CD4-positive, alpha-beta T cell treated with Interleukin-17A for 4 hours (primary cell): ENCODE measurements at places on chromosomes 5 and 9.
A peak's percentile ranks its signal among the peaks of the same experiment; 100 is the strongest.

GRCh38 chr9:72949244-72949582 is 3.6 kb downstream of the ALDH1A1 start:
- no peak for DNase-seq

DNA sequence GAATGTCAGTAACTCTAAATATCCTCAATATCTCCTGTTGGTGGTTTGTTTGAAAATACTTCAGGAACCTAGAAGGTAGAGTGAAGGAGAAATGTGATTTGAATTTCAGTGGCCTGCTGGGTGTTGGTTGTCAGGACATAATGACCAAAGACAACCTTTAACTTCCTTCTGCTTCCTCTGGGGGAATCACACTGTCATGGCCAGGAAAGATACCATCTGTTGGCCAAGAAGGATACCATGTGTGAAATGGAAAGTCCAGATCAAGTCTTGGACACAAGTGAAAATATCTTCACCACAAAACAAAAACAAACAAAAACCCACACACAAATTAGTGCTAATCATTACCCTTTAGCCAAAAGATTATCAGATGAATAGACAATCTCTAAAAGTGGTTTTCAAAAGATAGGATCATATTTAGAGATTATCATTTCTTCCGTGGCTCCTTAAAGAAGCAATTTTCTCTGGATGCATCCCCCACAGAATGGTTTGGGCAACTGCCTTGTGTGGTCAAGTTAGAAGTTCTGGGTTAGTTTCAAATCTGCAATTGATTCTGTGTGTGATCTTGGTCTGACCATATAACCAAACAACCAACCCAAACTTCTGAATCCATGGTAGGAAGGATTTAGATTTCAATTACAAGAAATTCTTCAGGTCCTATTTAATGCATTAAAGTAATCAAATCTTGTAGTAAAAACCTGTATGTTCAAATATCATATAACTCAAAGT is 1.6 kb downstream of the C1QTNF3 start:
- no peak for DNase-seq

- DNase-seq = no peak
Observed at GRCh38 chr5:52760695-52761366, 26.9 kb upstream of the ITGA1 start.

DNA sequence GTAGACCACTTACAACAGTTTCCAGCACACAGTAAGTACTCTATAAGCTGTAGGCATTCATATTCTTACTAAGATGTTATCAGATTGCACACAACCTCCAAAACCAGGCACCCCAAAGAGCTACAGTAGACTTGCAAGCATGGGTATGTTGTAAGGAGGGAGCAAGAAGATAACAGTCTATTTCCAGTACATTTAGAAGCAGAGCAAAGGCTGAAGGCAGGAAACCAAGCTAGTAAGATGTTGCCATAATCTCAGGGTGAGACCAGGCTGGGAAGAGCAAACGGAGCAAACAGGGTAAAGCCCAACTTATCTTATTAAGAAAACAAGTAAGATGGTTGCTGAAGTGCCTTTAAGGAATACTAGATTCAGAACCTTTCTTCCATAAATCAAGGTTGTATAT is 161.1 kb downstream of the GLIS3 start:
- DNase-seq = no peak

DNA sequence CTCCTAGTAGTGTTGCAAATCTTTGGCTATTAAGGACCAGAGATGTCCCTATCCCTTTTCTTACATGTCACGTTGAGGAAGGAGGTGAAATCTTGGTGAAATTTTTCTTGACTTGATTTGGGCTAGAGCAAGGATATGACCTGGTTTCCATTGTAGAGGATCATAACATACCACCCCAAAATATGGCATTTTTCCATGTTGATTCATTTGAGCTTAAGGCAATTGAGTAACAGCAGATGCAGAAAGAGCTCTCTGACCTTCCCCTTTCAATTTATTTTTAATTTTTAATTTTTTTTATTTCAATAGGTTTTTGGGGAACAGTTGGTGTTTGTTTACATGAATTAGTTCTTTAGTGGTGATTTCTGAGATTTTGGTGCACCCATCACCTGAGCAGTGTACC is 61.2 kb upstream of the MAP1B start:
- DNase-seq = no peak

- DNase-seq = peak; percentile 12
Observed at GRCh38 chr9:34332076-34332964, 3.0 kb downstream of the NUDT2 start.

DNA sequence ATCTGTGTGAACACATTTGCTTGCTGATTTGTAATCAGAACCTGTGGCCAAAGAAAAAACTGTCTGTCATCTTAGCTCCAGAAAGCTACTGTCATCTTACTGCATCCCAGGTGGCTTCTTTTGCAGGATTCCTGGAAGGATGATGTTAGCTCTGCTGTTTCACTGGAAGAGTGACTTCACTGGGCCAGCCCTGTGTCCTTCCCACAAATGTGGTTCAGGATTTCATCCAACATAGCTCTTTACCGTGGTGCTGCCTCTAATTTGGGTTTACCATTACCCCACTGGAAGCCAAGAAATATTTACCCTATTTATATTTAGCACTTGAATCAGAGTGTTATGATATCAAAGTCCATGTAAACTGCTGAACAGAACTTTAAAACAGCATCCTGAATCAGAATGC is 501.0 kb downstream of the GADD45G start:
- DNase-seq = no peak

DNA sequence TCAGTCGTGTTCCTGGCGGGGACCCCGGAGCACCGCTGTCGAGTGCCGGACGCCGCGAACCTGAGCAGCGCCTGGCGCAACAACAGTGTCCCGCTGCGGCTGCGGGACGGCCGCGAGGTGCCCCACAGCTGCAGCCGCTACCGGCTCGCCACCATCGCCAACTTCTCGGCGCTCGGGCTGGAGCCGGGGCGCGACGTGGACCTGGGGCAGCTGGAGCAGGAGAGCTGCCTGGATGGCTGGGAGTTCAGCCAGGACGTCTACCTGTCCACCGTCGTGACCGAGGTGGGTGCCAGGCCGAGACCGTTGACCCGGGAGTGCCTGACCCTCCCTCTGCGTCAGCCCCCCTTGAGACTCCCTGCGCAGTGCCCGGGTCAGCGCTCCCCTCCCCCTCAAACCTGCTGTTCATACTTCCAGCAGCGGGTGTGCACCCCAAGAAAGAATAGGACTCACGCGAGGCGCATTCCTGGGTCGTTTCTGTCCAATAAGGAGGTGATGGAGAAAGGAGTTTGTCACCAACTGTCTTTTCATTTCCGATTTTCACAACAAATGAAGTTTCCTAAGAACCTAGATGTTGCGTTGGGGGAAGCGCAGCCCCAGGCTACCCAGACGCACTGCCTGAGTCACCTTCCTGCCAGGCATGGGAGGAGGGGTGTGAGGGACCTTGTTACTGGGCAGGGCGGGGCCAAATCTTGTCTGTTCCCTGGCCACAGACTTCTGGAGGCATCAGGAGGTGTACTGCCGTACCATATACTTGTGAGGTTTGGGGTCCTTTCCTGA is 722 bp downstream of the SLC22A4 start:
- DNase-seq = peak; percentile 83

DNA sequence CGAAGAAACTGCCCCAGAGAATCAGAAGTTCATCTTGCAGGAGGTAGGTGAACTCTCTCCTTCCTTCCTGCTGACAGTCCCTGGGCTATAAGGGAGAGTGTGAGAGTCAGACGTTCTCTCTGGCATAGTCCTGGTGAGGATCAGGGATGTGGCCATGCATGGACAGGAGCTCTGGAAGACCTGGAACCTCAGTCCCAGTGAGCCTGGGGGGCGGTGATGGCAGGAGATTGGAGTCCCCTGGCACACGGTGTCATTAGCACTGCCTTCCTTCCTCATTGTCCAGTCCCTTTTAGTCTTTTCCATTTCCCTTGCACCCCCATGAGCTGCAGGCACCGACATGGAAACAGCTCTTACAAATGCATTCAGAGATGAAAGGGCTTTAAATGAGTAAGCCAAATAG is 38.6 kb downstream of the GALNT12 start:
- no peak for DNase-seq
